ENCODE measurements at places on chromosomes 7 and 10.

- no peak for DNase-seq
Observed at GRCh38 chr7:95871896-95872295, 99.5 kb downstream of the DYNC1I1 start.

GRCh38 chr7:112122144-112122543 is 84.1 kb downstream of the DOCK4 start:
- no peak for DNase-seq

GRCh38 chr10:96588616-96589419 is 2.0 kb upstream of the TM9SF3 start:
- no peak for DNase-seq

DNA sequence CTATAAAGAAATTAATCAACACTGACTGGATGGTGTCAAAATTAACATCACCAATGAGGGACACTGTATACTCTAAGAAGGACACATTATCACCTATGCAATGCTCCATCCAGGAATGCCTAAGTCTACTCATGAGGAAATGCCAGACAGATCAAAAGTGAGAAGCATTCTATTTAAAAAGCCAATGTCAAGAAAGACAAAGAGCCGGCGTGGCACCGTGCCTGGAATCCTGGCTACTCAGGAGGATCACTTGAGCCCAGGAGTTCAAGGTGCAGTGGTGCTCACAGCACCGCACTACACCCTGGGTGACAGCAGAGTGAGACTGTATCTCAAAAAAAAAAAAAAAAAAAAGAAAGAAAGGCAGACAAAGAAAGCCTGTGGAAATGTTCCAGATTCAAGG is 45.5 kb upstream of the ANAPC16 start:
- no peak for DNase-seq

GRCh38 chr7:159177284-159177953 is 32.8 kb upstream of the VIPR2 start:
- no peak for DNase-seq

- no peak for DNase-seq
Observed at GRCh38 chr10:80459047-80459865, 5.1 kb downstream of the TSPAN14 start.
